ENCODE measurements at places on chromosomes 11 and 22.

- DNase-seq = no peak
Observed at GRCh38 chr11:33545931-33546330, 154.7 kb downstream of the C11orf91 start.

GRCh38 chr11:35479731-35480130 lies 45.7 kb downstream of the PAMR1 start:
- DNase-seq = no peak

DNA sequence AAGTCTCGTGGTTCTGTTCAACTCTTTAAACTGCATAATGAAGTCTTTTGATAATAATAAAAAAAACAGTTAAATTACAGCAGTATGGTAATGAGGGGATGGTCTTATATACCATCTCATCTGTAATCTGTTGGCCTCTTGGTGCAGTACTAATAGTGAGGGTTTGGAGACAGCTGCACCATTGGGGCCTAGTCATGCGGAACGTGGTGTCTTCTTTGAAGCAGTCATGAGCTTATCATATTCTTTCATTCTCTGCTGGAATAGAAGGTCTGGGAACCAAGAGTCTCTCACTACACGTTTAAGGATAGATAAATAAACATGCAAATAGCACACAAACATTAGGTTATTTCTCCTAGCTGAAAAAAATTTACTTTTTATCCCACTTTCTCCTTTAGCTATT lies 40.9 kb upstream of the OR9Q1 start:
- DNase-seq = no peak

DNA sequence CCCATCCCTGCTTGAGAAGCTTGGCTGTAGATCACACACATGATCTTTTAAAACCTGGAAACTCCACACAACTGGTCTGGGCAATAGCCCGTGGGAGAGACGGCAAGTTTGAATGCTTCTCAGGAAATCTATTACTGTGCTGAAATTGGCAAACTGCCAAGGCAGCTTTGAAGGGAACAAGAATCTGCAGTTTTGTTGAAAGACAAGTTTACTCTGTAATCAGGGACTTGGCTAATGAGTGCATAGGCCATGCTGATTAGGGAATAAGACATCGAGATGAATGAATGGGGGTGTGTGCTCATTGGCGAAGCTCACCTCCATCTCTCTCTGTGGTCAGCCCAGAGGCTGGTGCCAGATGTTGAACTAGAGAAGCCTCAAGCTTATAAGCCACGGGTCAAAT lies 218.8 kb downstream of the HIPK3 start:
- DNase-seq = no peak

- no peak for DNase-seq
Observed at GRCh38 chr11:35924811-35925210, 19.1 kb upstream of the LDLRAD3 start.

DNA sequence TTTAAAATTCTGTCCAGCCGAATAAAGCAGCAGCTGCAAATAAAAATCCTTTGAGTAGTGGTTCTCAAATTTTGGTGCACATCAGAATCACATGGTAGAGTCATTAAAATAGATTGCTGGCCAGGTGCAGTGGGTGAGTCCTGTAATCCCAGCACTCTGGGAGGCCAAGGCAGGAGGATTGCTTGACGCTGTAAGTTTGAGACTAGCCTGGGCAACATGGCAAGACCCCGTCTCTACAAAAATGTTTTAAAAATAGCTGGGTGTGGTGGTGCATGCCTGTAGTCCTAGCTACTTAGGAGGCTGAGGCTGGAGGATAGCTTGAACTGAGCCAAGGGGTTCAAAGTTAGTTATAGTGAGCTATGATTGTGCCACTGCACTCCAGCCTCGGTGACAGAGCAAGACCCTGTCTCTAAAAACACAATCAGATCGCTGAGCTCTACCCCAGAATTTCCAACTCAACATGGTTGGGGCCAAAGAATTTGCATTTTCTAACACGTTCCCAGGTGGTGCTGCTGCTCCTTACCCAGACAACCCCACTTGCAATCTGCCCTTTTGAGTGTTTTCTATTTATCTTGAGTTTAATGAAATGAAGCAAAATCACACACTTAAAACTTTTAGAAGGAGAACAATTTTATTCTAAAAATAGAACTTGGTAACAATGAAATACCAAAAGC lies 48.8 kb downstream of the BIRC2 start:
- no peak for DNase-seq

DNA sequence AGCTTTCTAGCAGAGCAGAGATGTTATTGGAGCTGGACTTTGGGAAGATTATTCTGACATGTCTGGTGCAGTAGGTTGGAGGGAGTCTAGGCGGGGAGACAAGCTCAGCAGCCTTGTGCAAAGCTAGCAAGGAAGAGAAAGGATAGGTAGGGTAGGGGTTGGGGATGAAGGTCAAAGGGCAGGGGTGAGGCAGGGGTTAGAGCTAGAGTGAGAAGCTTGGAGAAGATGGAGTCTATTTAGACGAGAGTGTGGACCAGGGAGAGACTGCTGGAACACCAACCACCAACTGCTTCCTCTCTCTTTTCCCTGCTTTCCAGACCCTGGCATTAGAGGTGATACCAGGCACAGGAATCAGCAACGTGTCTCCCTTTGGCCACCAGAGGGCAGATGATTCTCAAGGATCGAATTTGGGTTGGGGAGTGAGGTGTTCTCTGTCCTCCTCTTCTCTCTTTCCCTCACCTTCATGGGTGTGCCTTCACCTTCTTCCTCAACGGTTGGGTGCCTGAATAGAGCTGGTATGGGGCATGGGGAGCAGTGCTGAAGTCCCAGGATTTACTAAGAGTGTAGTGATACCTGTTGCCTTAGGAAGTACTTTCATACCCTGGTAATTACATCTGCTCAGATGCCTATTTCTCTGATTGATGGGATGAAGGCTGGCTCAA lies 1.8 kb upstream of the MARK2 start:
- DNase-seq = peak; percentile 85

- DNase-seq = no peak
Observed at GRCh38 chr22:24681236-24681635, 78.2 kb downstream of the GGT1 start.

GRCh38 chr11:119750056-119750455 lies 21.1 kb upstream of the NECTIN1 start:
- no peak for DNase-seq

DNA sequence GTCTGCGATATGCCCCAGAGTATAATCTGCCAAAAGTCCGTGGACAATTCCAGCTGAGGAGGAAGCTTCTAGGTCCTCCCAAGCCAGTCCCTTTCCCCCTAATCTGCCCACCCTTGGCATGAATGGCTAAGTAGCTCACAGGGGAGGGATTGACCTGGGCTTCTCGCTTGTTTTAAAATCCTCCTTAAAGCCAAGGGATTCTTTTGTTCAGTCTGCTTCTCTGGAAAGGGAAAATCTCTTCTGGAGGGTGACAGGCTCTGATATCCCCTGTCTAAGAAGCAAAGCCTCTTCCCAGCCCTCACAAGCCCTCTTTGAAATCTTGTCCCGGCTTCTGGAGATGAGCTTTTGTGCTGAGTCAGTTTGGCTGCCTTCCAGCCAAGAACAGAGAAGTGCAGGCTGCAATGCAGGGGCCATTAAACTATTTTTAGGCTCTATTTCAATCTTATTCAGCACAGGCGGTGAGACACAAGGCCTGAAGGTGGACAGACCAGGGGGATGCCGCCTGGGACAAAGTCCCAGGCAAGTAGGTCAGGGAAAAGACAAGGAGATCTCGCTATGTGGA lies 23.9 kb downstream of the NEFH start:
- DNase-seq = no peak

DNA sequence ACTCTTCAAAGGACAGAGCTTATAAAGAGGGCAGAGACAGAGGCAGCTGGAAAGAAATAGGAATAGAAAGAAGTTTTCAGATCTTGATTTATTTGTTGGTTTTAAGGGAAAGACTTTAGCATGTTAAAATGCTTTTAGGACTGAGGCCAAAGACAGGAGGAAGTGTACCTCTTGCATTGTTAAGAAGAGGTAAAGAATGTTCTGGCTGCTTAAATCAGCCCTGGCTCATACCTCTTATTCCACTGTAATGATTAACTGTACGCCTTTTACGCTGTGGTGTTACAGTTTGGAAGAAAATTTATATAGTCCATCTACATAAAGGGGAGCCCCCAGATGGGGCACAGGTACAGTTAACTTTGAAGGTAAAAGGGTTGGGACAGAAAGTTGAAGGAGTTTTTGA lies 10.1 kb upstream of the MPZL2 start:
- no peak for DNase-seq

- no peak for DNase-seq
Observed at GRCh38 chr22:44317886-44318637, 5.3 kb upstream of the SHISAL1 start.

GRCh38 chr11:72569966-72570892 lies 104.0 kb downstream of the PDE2A start:
- no peak for DNase-seq

- DNase-seq = peak; percentile 25
Observed at GRCh38 chr11:8604078-8604723, 10.2 kb upstream of the STK33 start.

GRCh38 chr22:36900225-36900624 lies 13.2 kb upstream of the CSF2RB start:
- DNase-seq = no peak

- DNase-seq = no peak
Observed at GRCh38 chr11:12702999-12703453, 28.8 kb downstream of the TEAD1 start.
